ENCODE measurements at places on chromosomes 16 and 17. TPM values are rescaled to one million over a fixed set of nuclear protein-coding genes. Genes with fewer than 3 reads are reported as not detected.

PLA2G10 gene
- not detected for total RNA-seq

WFIKKN1 gene
- total RNA-seq: 0.22 TPM

ZNF646 gene
- total RNA-seq: 18.2 TPM

SLC2A4 gene
- 0.22 TPM for total RNA-seq
